ENCODE measurements at places on chromosomes 7 and 10.

- no peak for DNase-seq
Measured at GRCh38 chr7:85644272-85644671, 457.4 kb upstream of the SEMA3D start.

DNA sequence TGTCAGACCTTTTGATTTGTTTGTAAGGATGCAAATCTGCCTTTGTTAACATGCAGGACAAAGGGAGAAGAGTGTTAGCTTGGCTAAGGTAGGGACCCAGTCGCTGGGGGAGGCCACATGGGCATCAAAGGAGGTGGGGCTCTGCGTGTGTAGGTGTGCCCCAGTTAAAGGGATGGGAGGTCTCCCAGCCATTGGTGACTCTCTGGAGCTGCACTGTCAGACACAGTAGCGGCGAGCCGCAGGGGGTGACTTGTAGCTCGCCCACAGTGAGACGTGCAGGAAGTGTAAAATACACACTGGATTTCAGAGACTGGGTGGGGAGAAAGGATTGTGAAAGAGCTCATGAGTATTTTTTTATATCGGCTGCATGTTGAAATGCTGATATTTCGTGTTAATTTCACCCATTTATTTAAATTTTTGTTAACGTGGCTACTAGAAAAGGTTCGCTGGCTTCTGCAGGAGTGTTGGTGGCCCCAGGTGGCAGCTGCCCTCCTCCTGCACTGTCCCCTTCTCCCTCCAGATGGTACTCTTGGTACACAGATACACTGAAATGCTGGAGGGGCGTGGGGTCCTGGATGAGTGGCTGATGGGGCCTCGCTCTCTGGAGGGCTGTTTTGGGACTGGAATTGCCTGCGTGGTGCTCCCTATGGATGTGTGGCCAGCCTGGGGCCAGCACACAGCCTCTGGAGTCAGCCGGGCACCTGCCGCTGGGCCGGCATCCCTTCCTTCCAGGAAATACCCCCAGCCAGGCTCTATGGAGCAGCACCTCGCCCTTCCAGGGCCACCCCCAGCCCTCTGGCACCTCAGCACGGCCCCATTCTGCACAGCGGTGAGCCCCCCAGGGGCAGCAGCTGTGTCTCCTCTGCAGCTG is 59.2 kb downstream of the LHPP start:
- DNase-seq = no peak

- DNase-seq = no peak
Measured at GRCh38 chr10:86795353-86795752, 38.9 kb downstream of the BMPR1A start.

GRCh38 chr7:28725911-28726310 is 232.2 kb downstream of the TRIL start:
- no peak for DNase-seq

- DNase-seq = no peak
Measured at GRCh38 chr10:126205486-126206205, 182.6 kb downstream of the ADAM12 start.
